ENCODE measurements at places on chromosomes 3 and 15. TPM values are rescaled to one million over a fixed set of nuclear protein-coding genes. Genes with fewer than 3 reads are reported as not detected.

The EEFSEC gene
- total RNA-seq = 6.3 TPM

The SLC41A3 gene
- 36.2 TPM for total RNA-seq

The LDHAL6B gene
- total RNA-seq = not detected

The GPR87 gene
- not detected for total RNA-seq

The FBXL22 gene
- total RNA-seq = 0.20 TPM

The SLC12A1 gene
- not detected for total RNA-seq

The AMOTL2 gene
- 25.7 TPM for total RNA-seq

The PLSCR2 gene
- total RNA-seq = not detected

The PLCB2 gene
- 0.73 TPM for total RNA-seq

The EFCC1 gene
- total RNA-seq = not detected

The HYAL1 gene
- 3.7 TPM for total RNA-seq

The PPP2R3A gene
- total RNA-seq = 23.5 TPM

The HES1 gene
- total RNA-seq = 0.39 TPM

The NRROS gene
- 3.3 TPM for total RNA-seq

The SLC49A4 gene
- total RNA-seq = 20.3 TPM

The PLA1A gene
- not detected for total RNA-seq

The MCCC1 gene
- 21.1 TPM for total RNA-seq

The PEX5L gene
- total RNA-seq = 0.39 TPM

The GRIP2 gene
- not detected for total RNA-seq

The SI gene
- not detected for total RNA-seq

The CHRNA7 gene
- total RNA-seq = under 0.01 TPM

The GALNT15 gene
- total RNA-seq = 83.7 TPM

The CISH gene
- total RNA-seq = 1.1 TPM

The OXSR1 gene
- total RNA-seq = 30.1 TPM

The ARGFX gene
- total RNA-seq = not detected

The ATP8B4 gene
- 1.4 TPM for total RNA-seq

The HTR3E gene
- not detected for total RNA-seq

The ABI3BP gene
- 74.2 TPM for total RNA-seq

The STAB1 gene
- 1.8 TPM for total RNA-seq

The ALPK3 gene
- 0.20 TPM for total RNA-seq
